ENCODE measurements at places on chromosomes 1 and 21.

DNA sequence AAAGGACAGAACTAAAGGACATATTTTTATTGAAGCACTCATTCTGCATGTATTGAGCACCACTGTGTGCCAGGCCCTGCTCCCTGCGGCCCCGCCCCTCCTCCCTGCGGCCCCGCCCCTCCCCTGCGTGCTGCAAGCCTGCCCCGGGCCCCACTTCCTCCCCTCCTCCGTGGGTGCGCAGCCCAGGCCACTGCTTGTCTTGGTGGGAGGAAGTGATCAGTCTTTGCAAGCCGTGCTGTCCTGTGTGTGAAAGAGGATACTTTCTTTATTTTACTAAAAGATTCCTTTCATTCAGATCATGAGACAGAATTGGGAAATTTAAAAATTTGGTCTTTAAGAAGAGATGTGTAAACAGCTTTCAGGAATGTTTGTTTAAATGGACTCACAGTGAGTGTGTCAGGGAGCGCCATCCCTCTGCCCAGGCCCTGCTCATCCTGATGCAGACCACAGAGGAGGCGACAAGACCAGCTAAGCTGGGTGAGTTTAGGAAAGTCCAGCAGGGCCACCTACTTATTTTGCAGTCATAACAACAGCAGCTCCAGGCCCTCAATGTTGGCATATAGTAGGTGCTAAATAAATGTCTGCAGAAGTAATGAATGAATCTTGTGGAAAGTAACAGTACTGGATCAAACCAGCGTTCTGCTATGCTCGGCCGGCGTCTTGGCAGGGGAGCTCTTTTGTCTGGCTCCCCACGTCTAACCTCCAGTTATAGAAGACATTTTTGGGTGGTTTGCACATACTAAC lies 88.3 kb upstream of the SELENON start:
- no peak for DNase-seq

DNA sequence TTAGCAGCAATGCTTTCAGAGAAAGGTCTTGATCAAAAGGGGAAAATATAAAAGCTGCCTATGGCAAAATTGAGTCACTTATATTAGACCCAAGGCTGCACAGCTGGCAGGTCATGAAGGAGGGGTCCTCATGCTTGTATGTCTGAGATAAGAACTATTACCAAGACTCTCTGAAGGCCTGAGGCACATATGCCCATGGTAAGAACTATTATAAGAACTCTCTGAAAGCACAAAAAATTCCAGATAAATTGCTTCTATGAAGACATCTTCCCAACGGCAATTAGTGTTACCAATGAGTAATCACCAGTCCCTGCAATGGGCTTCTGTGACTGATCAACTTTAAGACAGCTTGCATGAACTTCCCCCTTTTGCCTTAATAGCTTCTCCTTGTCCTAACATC lies 42.8 kb upstream of the LRIF1 start:
- DNase-seq: no peak

GRCh38 chr1:218304281-218305039 lies 19.4 kb downstream of the RRP15 start:
- no peak for DNase-seq

DNA sequence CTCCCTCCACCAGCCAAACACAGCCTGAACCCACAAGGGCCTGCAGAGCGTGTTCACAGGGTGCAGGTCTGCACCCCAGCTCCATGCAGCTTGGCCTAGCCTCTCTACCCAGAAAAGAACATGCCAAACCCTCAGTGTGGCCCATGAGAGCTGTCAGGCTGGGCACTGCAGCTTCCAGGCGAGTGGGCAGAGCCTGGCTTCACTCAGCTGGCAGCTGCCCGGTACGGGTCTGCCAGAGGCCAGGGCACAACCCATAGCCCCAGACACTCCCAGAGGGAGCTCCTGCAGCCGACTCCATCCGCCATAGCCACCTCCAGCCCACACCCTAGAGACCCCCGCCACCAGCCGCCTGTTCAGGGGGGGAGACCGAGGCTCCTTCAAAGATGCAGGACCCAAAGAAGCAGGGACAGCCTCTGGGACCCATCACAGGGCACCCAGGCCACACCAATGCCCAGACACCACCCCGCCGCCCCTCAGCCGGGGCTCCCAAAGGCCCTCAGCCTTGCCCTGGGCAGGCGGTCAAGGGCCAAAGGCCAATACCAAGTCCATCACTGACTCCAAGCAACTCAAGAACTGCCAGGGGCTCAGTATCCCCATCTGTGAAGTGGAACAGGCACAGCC lies 42.4 kb downstream of the MEGF6 start:
- no peak for DNase-seq

- no peak for DNase-seq
Measured at GRCh38 chr1:205805082-205805711, 7.8 kb downstream of the SLC41A1 start.

DNA sequence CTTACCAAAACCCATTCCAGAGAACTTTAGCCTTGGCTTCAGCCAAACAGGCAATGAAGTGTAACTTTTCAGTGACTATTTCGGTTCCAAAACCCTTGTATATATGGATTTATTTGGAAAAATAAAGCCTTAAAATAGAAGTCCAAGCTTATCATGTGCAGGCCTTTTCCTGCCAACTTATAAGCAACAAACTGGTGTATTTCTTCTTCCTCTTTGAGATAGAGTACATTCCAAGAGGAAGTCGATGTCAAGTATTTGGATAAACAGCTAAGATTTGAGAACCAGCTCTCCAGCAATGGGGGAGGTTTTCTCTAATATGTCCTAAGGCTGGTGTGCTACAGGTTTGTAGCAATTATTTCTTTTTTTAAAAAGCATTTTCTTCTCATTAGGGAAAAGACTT lies 407.8 kb downstream of the DUSP10 start:
- no peak for DNase-seq

DNA sequence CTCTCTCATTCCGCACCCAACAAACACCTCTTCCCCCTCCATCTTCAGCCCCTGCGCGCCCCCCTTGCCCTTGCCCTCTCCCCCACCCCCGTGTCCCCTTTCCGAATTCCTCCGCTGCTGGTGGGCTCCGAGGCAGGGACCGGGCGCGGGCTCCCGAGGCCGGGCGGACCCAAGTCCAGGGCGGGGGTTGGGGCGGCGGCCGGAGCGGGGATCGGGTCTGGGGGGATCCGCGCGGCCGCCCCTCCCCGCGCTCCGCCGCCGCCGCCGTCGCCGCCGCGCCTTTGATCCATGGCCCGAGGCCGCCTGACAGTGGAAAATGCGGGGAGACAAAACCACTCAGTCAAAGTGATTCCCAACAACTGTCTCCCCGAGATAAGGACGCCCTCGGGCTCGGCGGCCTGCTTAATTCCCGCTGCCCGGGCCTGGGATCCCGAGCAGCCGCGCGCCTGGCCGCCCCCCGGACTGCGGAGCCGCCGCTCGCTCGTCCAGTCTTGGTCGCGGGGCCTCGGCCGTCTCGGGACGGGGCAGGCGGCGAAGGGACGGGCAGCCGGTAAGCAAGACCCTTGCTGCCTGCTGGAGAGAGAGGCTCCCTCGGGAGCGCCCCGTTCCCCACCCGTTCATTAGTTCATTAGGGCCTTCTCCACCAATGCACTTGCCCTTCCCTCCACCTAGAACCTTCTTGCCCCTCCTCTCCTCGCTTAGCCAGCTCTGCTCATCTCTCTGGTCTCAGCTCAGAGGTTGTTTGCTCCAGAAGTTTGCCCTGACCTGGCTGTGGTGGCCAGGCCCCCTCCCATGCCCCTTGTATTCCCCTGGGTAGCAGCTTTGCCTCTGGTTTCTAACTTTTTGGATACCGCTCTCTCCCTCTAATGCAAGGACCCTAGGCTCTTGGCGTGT lies 86.4 kb downstream of the PAX7 start:
- no peak for DNase-seq

DNA sequence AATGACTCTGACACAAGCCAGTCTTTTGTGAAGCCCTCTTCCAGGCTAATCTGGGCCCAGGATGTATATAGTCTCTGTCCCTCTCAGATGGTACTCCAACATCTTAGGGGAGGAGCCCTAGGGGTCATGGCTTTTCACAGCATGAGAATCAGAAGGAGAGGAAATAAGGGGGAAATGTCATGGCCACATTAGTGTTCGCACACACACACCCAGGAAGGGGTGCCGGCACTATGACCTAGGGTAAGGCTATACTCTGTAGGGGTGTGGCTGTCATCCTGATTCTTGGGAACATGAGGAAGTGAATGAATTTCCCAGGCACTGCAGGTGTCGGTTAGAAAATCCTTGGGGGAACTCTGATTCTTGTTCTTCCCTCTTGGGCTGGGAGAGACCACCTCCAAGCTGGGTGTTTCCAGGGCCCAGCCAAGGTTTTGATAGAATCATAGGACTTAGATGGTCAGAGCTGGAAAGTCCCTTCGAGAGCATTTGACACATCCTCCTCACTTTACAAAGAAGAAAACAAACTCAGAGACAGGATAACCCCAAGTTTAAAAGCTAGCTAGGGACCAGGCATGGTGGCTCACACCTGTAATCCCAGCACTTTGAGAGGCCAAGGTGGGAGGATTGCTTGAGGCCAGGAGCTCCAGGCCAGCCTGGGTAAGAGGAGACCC lies 22.0 kb downstream of the GFI1 start:
- no peak for DNase-seq

DNA sequence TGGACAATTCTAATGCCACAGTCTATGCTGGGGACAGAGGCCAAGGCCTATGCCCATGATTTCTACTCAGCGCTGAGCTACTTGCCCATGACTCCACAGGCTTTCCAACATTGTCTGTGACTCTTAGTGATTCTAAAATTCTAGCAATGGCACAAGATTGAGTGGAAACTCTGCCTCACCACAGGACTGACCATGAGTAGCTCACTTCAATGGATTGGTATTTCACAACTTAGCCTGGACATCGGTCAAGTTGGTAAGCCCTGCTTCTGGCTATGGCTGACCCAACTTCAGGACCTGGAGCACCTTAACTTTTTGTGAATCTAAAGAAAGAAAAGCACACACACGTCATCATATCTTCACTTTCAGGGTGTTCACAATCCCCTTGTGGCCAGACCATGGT lies 255.1 kb downstream of the SDCCAG8 start:
- no peak for DNase-seq

GRCh38 chr1:6743189-6744101 lies 41.8 kb upstream of the CAMTA1 start:
- no peak for DNase-seq

- DNase-seq: no peak
Measured at GRCh38 chr1:85656256-85656655, 52.0 kb downstream of the ZNHIT6 start.

- peak; percentile 60 for DNase-seq
Measured at GRCh38 chr1:41713557-41714327, 205.0 kb downstream of the HIVEP3 start.

- no peak for DNase-seq
Measured at GRCh38 chr21:29416268-29416667, 117.5 kb downstream of the BACH1 start.

- DNase-seq: no peak
Measured at GRCh38 chr1:172453607-172454006, 9.7 kb upstream of the PIGC start.

DNA sequence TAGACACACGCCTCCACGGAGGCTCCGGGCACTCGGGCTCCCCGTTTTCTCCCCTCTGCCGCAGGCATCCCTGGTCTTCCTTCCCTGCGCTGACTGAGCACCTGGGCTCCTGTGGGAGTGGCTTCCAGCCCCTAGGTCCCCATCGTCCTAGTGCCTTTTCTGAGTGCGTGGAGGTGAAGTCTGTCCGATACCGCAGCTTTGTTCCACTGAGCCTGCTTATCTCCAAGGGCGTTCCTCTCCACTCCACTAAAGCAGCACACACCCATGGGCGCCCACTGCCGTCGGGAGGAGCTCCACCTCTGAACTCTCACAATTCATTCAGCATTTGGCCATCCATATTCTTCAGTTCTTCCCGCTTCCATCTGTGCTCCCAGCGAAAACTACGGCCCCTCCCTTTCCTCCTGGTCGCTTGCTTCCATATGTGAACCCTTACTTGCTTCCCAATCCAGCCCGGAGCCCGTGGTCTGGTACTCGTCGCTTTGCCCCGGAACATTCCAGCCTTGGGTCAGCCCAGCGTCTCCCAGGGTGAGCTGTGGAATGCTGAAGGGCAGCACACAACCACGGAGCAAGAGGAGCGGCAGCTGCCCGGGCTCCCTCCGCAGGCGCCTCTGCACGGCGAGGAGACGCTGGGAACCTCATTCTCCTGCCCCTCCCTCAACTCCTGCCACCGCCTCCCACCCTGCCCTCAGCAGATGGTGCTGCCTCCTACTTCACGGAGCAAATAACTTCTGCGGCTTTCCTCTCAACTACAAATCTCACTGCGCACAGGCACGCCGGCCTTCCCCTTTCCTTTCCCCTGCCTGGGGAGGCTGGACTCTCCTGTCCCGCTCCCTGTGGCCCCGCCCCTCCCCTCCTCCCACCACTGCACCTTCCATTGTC lies 27.5 kb downstream of the ATP8B2 start:
- no peak for DNase-seq

DNA sequence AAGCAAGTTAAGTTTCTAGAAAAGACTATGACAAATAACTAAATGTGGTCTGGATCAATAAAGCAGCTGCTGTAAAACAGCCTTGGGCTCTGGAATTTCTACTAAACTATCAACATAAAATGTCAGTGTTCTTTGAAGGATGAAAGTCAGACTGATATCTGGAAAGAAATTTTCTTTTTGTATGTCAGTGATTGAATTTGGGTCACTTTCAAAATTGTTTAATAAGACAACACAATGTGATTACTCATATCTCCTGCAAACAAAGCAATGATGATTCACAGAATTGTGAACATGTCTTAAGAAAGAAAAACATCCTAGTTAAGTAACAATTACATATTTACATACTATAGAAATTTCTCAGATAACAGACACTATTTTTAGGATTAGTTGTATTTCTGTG lies 826.4 kb downstream of the PLA2G4A start:
- no peak for DNase-seq

GRCh38 chr1:70462611-70463010 lies 51.5 kb downstream of the CTH start:
- no peak for DNase-seq

- no peak for DNase-seq
Measured at GRCh38 chr1:8017495-8018197, 8.5 kb downstream of the ERRFI1 start.

Data from non-pigmented ciliary epithelial cell (primary cell).